T-helper 2 cell treated with Interferon-gamma antibody and Interleukin-4, amounts not matched to agents 100 ng/mL and 5 ng/mL, for 36 hours (primary cell): ENCODE measurements at places on chromosomes 5 and 9. TPM values are rescaled to one million over a fixed set of nuclear protein-coding genes. Genes with fewer than 3 reads are reported as not detected.

LRRTM2 gene
- 0.02 and 0.09 TPM in 2 replicates for total RNA-seq

ADCY2 gene
- total RNA-seq: not detected in 2 replicates

IRX1 gene
- not detected in 2 replicates for total RNA-seq

PCDHGC4 gene
- total RNA-seq: 0.05 TPM in 1 of 2 replicates, not detected in the other

ANKRD34B gene
- not detected in 2 replicates for total RNA-seq

BTNL9 gene
- not detected in 2 replicates for total RNA-seq
